ENCODE measurements at places on chromosomes 2 and 18.

DNA sequence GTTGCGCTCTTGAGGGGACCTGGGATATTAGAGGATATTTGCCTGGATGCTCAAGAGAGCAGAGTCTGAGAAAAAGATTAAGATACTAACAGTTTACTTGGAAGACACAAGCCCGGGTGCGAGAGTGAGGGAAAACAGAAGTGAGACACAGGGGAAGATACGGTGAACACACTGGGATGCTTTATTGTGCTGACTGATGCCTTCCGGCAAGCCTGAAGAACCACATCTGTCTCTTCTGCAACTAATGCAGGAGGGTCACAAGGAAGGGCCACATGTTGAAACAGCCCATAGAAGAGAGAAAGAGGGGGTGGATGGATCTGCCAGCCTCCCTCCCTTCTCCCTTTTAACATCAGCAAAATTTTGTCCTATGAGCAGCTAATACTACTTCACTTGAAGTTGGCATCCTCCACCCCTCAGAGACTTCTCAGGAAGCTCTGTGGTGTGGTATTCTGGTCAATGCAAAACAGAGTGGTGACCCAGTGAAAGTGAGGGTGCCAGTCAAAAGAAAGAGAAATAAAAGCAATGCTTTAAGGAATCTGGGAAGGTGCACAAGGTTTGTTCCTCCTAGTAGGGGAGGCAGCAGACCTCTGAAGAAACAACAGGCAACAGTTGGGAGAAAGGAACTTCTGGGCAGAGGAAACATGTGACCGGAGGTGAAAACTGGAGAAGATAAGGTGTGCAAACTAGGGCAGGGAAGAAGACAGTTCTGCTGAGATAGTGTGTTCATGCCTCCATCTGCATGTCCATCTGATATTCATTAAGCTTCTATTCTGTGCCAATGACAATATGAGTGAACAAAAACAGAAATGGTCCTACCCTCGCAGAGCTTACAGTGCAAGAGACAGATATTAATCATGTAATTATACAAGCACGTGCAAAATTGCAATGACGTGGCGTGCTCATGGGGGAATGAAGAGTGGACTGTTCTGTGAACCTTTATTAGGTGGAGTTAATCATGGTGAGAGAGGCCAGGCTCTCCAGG is 107.1 kb downstream of the LYPD6B start:
- no peak for DNase-seq

GRCh38 chr2:1714291-1715064 is 29.8 kb downstream of the PXDN start:
- DNase-seq: no peak

DNA sequence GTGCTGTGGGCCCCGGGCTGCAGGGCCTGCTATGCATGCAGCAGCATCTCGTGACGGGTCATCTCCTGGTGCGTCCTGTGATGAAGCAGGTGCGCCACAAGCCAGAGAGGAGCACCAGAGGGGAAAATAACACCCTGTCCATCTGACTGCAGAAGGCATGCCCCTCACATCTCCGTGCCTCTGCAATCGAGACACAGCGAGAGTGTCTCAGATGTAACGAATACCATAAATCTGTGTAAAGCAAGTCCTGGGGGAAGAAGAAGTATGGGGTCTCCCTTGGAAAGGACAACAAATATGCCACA is 137.5 kb downstream of the PTGR3 start:
- no peak for DNase-seq

DNA sequence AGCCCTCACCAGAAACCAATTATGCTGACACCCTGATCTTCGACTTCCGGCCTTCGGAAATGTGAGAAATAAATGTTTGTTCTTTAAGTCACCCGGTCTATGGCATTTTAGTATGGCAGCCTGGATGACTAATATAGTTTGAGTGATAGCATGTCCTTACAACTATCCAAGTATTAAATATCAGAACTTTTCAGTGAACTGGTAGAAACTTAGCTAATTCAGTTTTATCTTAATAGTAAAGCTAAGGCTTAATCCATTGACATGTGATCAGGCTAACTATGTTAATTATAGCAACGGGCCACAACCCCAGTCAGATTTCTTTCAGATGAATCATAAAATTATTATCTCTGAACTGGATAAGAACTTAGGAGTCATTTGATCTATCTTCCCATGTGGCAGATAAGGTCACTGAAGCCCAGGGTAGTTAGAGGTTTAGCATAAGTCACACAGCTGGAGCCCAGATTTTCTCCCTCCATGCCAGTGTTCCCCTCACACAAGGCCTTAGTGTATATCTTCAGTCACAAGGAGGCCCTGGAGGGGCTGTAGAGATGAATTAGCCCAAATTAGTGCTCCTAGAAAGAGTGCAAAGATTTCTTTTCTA is 40.7 kb upstream of the UPP2 start:
- no peak for DNase-seq

GRCh38 chr2:170486730-170487129 is 228.4 kb upstream of the SP5 start:
- DNase-seq: peak; percentile 8

DNA sequence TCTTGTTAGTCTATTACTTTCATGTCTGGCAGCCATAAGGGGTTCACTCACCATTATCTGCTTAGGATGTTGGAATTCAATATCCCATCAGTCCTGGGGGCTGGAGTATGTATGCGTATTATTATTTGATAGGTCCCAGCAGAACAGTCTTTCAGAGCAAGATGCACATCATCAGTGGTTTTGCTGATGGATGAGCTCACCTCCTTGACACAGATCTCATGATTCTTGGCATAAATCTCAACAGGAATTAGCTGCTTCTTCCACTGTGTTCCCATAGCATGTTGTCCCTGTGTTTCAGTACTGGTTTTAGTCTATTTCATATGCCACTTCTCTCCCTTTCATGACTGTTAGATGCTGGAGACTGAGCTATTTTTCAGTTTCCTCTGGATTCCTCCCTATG is 442.5 kb downstream of the ARHGAP15 start:
- DNase-seq: no peak

All from CD4-positive, alpha-beta T cell treated with Interferon alpha-2 for 1 hour (primary cell).